ELF-1 (cell line): ENCODE measurements at places on chromosomes 5 and 9.
A peak's percentile ranks its signal among the peaks of the same experiment; 100 is the strongest.

DNA sequence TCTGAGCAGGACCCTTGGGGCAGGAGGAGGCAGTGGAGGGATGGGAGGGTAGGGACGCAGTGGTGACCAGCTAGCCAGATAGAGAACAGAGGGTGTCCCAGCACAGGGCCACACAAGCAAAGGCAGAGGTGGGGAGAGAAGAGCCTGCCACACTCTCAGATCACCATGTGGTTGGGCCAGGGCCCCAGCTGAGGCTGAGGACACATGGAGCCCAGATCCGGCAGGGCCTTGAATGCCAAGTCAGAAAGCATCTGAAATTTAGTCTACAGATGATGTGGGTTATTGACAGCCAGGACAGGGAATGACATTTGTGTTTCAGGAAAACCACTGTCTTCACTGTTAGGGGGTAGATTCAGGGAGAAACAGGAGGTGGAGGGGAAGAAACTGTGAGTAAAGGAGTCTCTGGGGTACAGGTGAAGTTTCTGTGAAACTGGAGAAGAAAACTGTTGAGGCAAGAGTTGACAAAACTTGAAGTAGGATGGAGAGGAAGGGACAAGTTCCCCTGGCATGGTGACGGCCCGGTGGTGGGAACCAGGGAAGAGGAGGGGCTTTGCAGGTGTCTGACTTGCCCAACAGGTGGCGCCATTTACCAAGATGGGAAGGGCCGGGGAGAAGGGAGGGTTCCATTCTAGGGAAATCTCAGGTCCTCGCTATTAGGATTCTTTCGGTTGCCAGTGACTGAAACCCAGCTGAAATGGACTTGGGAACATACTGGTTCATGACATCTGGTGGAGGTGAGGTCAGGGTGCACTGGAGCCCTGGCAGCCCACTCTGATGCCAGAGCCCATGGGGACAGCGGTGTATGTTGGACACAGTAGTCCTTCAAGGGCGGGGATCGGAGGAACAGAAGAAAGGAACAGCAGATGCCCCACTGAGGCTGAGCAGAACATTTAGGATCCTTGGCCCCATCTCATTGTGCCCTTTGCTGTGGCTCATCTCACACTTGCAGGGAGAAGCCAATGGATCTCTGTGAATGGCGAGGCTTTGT is 100.1 kb downstream of the KCNIP1 start:
- DNase-seq = peak; percentile 72

- no peak for DNase-seq
Measured at GRCh38 chr9:112872019-112872418, 18.7 kb downstream of the SLC46A2 start.

GRCh38 chr9:95107001-95107749 is 210.3 kb downstream of the FANCC start:
- no peak for DNase-seq

DNA sequence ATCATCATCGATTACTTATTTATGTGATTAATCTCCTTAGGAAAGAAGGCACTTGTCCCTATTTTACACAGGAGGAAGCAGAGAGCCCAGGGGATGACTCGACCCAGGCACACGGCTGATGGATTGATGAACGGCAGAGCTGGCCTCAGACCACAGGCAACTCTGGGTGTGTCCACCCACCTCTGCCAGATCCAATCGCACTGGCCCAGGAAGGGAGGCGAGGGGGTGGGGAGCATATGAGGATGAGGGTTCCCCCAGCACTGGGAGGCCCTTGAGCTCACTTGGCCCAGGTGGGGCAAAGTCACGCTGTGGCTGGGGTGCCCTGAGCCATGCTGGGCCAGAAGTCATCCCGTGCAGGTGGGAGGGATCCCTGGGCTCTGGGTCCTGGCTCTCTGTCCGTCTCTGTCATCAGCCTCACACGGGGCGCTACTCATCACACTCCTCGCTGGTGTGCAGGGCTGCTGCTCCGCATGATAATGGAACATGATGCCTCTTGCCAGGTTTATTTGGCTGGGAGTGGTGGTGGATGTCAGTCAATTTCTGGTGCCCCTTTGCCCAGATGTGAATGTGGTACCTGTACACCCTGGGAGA is 160.1 kb downstream of the GAPVD1 start:
- DNase-seq = no peak

DNA sequence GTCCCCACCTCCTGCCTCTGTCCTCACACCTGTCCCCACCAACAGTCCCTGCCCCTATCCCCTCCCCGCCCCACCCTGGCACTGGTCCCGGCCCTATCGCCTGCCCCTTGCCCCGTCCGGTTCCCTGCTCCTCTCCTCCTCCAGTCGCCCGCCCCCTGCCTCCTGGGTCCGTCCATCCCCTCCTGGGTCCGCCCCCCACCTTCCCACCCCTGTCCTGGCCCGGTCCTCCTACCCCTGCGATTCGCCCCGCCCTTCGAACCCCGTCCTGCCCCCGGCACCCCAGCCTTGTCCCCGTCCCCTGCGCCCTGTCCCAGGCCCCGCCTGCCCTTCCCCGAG is 372 bp downstream of the EDF1 start:
- no peak for DNase-seq

DNA sequence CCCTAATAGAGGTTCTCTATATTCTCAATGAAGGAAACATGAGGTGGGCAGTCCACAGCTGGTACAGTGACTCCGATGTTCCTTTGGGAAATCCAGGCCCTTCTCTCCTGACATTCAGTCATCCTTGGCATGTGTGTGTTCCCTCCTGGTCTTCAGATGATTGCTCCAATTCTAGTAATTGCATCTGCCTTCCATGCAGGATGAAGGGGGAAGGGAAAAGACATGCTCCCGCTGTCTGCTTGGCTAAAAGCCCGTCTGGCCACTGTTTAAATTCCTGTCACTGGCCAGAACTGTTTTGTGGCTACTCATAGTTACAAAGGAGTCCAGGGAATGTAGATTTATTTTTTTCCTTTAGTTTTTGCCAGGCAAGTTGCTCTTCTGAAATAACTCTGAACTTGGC is 65.0 kb downstream of the MAST4 start:
- DNase-seq = peak; percentile 10

- no peak for DNase-seq
Measured at GRCh38 chr5:120155873-120156272, 308.2 kb upstream of the PRR16 start.

- DNase-seq = no peak
Measured at GRCh38 chr9:98809311-98810101, 2.0 kb downstream of the GALNT12 start.
